ENCODE measurements at places on chromosomes 1 and 21. TPM values are rescaled to one million over a fixed set of nuclear protein-coding genes. Genes with fewer than 3 reads are reported as not detected.

GRCh38 chr1:32623775-32624174, 26.6 kb downstream of the ZBTB8OS start:
- no peak for DNase-seq

DNA sequence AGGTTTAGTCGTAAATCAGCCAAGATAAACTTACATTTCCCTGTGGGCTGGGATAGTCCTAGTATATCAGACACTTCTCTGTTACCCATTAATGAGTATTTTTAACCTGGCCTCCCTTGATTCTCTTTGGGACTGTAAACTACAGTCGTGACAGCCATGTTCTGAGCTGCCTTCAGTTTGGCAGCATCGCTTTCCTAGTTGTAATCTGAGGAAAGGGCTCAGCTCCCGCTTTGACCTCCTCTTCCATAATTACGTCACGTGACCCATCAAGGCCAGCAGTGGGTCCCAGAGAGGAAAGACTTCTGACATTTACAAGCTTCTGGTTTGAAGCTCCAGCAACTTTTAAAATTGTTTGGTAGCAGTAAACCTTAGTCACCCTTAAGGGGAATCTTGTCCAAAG, 34.6 kb upstream of the MTR start:
- no peak for DNase-seq

Gene CELA3B
- not detected for total RNA-seq

Gene CD101
- total RNA-seq: not detected

Gene MPL
- not detected for total RNA-seq

Gene PADI2
- 0.13 TPM for total RNA-seq

Gene PCBP3
- total RNA-seq: 0.32 TPM

Gene TMEM269
- not detected for total RNA-seq

Measured in GM23248 (cell line).